Activated T-cell treated with anti-CD3 and anti-CD28 coated beads for 4 hours (primary cell): ENCODE measurements at places on chromosomes 6 and 20.

DNA sequence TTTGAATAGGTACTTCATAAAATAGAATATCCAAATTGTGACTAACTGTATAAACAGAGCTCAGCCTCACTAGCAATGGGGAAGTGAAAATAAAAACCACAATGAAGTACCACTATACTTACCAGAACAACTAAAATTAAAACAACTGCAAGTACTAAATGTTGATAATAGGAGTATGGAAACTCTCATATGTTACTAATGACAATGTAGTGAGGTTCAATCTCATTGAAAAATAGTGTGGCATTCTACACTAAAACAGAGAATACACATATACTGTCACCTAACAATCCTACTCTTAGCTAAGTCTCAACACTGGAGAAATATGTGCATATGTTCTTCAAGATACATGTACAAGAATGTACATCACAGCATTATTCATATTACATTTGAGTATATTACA lies 132.0 kb upstream of the CARMIL1 start:
- no peak for DNase-seq

GRCh38 chr6:109690373-109690736 lies 647 bp downstream of the AK9 start:
- DNase-seq = peak; percentile 54

- no peak for DNase-seq
Measured at GRCh38 chr20:9119776-9120175, 50.9 kb downstream of the PLCB4 start.

DNA sequence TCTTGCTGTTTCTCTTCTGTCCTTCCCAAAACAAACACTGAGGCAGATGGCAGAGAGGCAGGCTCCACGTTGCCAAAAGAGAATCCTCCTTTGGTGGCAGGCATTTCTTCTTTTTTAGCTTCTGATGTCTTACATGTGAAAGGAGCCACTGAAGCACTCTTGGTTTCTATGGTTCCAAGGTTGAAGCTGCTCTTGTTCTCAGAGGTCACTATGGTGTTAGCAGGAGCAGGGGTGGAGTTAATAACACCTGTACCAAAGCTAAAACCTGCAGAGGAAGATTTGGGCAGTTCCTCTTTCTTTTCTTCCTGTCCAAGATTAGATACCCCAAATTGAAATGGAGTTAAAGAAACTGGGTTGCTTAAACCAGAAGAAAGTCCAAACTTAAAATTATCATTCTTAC lies 28.8 kb downstream of the FAM8A1 start:
- DNase-seq = no peak

GRCh38 chr6:44067173-44068139 lies 59.8 kb downstream of the MRPL14 start:
- DNase-seq = no peak

DNA sequence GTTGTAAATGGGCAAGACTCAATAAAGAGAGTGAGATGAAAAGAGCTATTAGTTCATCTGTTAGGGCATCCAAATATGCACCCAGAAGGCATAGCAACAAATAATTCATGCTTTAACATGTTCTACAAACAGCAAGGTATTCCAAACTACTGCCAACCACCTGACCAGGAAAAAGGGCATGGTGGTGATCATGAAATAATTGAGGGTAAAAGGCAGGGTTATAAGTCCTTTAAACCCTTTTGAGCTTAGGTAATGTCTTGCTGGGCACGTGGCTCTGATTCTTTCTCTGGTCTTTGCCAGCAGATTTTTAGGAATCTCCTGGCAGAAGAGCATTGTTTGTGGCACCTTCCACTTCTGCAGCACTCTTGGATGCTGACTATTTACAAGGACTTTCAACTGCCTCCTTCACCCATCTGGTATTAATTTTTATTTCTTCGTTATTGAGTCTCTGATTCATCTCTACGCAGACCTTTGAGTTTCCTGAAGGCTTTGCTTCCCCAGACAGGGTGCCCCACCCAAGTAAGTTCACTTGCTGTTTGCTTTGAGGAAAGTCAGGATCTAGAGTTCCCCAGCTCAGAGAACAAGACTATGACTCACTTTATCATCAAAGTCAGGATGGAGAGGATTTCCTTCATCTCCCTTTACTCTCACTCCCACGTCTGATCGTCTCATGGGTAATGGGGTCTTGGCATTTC lies 83.4 kb upstream of the NEDD9 start:
- no peak for DNase-seq

- no peak for DNase-seq
Measured at GRCh38 chr20:50122763-50123162, 9.8 kb upstream of the UBE2V1 start.

DNA sequence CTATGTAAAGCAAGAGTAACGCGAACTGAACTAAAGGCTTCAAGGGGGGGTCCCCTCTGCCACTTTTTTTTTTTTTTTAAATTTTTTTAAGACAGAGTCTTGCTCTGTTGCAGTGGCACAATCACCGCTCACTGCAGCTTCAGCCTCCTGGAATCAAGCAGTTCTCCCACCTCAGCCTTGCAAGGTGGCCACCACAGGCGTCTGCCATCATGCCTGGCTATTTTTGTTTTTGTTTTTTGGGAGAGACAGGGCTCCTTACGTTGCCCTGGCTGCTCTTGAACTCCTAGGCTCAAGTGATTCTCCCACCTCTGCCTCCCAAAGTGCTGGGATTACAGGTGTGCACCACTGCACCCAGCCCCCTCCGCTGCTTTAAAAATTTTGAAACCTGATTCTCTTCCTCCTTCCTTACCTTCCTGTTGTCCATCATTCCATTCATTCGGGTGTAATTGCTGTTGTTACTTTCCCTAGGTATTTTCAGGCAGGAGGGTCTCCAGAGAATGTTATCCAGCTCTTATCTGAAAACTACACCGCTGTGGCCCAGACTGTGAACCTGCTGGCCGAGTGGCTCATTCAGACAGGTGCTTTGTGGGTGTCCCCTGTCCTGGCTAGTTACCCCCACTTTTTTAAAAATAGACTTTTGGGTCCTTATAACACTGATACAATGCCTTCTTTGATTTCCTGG lies 5.4 kb downstream of the NELFCD start:
- DNase-seq = no peak

DNA sequence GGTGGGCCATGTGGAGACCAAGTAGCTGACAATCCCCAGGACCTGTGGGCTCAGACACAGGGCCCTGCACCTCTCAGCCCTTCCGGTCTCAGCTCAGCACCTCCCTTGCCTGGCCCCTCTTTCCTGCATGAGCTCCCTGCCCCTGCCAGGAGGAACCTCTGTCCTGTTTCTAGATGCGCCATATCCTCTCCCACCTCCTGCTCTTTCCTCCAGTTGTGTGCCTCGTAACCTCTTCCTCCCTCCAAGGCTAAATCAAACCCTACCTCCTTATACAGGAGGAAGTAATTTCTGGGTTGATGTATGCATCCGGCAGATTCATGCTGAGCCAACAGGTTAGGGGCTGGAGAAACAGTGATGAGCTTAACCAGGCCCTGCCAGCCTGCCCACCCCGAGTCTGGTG lies 30.9 kb downstream of the ITPR3 start:
- DNase-seq = no peak

GRCh38 chr20:62733526-62733842 lies 24.8 kb downstream of the NTSR1 start:
- DNase-seq = no peak

DNA sequence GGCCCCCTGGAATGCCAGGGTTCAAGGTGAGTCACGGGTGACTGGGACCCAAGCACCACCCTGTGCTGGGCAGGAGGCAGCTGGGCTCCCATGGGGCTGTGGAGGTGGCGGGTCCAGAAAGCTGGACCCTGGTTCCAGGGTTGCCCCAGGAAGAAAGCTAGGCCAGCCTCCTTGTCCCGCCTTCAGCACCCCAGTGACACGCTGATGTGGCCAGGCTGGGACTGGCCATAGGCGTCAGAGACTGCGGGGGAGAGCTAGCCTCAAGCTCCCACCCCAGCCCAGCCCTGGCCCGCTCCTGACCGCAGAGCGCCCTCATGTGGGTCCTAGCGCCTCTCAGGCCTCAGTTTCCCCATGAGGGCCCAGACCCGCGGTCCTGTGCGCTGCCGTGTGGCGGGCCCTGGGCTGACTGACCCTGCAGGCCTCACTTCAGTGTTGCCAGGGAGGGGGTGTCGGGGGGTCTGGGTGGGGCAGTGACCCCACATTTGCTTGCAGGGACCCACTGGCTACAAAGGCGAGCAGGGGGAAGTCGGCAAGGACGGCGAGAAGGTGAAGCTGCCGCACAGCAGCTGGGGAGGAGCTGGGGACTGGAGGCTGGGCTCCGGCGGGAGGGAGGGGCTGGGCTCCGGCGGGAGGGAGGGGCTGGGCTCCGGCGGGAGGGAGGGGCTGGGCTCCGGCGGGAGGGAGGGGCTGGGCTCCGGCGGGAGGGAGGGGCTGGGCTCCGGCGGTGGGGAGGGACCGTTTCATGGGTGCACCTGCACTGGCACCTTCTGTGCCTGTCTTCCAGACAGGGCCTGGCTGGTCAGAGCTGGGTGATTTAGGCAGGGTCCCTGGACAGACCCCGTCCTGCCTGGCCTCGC lies 7.9 kb downstream of the COL9A3 start:
- no peak for DNase-seq

DNA sequence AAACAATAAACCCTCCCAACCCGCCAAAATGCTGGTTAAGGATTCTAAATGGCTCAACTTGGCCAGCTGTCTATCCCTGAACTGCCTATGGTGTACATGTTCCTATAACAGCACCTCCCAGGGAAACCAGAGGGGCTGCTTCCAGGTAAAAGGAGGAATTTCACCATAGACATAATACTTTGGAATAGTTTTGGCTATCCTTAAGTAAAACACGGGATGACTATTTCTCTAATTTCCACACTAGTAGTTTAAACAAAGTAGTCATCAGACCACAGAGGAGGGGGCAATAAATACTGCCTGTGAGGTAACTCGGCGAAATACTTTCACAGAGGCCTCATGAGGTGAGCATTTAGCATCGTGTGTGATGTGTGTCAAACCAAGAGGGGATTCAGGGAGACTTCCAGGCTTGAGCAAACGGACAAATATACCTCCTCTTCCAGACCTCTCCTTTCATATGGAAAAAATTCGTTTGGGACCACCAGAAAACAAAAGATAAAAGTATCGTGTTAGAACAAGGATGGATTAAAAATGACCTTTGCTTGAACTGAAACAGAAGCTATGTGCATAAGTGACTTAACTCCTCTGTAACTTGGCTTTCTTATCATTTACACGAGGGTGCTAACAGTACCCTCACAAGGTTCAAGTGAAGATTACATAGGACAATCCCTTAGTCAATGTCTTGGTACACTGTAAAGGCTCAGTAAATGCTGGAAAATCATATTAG lies 1.0 kb upstream of the XRN2 start:
- no peak for DNase-seq

DNA sequence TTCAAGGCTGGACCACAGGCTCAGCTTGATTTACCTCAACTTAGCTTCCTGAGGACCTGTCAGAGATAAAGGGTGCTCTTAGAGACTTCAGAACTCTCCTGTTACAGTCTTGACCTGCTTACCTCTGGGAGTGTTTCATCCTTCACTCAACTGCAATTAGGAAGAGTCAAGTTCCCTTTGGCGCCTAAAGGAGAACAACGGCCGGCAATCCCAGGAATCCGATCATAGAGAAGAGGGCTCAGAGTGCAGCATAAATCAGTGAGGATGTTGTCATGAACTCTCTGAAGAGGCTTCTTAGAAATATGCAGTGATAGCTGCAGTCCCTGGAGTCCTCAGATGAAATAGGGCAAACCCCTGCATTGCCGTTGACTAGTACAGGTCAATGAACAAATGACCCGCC lies 36.4 kb downstream of the LYRM2 start:
- DNase-seq = no peak

DNA sequence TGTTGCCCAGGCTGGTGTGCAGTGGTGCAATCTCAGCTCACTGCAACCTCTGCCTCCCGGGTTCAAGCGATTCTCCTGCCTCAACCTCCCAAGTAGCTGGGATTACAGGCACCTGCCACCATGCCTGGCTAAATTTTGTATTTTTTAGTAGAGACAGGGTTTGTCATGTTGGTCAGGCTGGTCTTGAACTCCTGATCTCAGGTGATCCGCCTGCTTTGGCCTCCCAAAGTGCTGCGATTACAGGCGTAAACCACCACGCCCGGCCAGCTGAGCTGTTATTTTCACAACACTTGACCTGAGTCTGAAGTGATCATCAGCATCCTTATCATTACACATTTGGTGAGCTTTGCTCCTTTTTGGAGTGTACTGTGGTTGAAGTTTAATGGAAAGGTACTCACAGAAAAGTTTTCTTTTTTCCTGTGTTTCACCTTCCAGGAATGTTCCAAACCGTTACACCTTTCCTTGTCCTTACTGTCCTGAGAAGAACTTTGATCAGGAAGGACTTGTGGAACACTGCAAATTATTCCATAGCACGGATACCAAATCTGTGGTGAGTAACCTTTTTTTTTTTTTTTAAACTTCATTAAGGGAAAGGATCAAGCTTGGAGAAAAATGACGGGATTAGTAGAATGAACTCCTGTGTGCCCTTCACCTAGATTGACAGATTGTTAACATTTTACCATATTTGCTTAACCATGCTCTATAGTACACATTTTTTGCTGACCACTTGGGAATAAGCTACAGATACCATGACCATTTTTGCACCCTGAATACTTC lies 9.7 kb downstream of the RNF114 start:
- no peak for DNase-seq
